Activated T-cell treated with anti-CD3 and anti-CD28 coated beads, Interleukin-2, amount 50 U/mL, for 24 hours (primary cell): ENCODE measurements at places on chromosomes 11 and 22.

GRCh38 chr11:30710221-30710620, 124.1 kb upstream of the MPPED2 start:
- DNase-seq, result no peak

DNA sequence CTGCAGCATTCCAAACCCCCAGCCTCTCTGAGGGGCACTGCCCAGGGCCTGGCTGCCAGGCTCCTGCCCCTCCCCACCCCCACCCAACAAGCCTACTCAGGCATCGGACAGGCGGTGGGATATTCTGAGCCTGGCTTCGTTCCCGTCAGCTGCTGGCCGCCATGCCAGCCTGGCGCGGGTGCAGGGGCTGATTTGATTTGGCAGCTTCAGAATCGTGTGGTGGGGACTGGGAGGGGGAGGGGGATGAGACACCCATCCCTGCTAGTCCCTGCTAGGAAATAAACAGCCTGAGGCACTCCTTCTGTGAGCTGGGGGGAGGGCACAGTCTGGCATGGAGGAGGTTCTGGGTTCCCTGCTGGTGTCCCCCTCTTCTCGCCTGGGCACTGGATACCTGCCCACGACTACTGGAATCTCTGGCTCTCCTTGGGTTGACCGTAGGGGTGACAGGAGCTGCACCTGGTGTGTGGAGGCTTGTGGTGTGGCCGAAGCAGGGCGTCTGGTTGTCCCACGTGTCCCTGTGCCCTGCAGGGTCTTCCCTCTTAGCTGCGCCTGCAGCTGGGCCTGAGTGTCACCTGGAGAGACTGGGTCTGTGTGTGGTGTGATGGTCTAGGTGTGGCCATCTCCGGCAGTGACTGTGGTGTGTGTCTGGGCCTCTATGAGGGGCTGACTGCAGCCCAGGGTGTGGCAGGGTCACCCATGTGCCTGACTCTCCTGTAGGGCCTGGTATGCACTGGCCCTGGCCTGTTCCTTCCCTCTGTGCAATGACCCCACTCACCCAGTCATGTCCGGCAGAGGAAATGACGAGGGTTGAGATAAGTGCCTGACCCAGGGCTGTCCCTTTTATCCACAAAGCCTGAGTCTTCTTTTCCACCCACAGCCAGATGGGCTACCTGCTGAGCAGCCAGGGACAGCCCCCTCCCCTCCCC, 42.2 kb downstream of the PDE2A start:
- DNase-seq, result no peak

DNA sequence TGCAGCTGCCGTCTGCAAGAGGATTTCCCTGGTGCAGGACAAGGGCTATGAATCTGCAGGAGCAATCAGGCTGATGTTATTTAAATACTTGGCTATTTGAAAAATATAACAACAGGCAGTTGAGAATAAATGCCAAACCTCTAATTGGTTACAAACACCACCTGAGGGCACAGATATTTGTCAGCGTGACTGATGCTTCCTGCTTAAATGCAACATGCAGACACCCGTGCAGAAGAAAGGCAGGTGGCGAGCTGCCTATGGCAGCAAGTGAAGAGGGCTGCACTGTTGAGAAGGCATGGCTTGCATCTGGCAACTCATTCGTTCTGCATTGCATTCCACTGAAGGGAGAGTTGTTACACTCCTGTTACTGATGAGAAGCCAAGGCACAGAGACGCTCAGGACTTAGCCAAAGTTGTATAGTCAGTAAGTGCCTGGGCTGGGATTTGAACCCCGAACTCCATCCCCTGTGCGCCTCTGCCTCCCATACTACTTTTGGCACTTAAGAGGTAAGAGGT, 350.6 kb downstream of the TENM4 start:
- no peak for DNase-seq

DNA sequence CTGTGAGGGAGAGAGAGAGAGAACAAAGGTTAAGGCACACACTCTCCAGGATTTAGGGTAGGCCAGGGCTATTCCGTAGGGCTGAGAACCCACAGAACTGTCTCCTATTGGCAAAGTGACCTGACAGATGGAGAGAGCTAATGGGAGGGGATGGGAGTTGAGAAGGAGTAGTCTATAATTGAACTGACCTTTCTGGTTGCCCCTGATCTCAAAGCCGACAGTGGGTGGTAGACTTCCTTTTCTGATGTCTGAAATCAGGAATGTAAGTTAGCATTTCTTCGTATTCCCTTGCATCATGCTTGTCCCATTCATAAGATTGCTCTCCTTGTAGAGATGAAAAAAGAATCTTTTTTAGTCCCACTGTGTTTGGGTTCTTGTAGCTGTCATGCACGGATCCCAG, 210.1 kb downstream of the NTM start:
- no peak for DNase-seq

DNA sequence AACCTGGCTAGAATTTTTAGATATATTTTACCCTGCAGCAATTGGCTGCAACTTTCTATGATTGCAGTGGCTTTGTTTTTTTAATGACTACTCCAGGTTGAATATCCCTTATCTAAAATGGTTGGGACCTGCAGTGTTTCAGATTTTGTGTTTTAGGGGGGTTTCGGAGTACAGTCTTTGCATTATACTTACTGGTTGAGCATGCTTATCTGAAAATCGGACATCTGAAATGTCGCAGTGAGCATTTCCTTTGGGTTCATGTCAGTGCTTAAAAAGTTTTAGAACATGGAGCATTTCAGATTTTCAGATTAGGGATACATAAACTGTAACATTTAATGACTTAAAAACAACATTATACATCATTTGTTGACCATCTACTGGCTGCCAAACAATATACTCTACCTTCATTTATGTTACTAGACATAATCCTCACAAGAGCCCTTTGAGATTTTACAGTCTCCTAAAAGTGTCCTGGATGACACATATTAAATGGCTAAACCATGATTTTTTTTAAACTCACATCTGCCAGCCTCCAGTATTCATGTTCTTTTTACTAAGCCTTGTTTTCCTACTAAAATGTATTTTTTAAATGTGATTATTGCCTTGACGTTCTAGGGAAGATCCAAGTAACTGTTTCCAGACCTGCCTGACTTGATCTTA, 66.3 kb downstream of the PRMT3 start:
- no peak for DNase-seq

DNA sequence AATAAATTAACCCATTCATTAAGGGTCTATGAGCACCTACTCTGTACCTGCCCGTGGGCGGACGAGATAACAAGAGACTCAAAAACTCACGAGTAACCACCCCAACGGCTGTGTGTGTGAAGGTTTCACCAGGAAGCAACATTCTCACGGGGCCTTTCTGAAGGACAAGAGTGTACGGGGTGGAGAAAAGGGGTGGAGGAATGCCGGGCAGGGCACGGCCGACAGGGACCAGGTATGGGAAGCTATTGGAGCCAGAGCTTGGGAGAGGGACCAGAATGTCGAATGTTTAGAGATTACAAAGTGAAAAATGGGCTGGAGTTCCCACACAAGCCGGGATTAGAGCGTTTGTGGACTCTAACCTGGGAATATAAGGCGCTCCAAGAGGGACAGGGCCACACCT, 1.6 kb downstream of the KMT5B start:
- no peak for DNase-seq
